ENCODE measurements at places on chromosomes 16 and 17.

- no peak for DNase-seq
These were observed 409.9 kb downstream of the SLC39A11 start for GRCh38 chr17:72682605-72683004.

DNA sequence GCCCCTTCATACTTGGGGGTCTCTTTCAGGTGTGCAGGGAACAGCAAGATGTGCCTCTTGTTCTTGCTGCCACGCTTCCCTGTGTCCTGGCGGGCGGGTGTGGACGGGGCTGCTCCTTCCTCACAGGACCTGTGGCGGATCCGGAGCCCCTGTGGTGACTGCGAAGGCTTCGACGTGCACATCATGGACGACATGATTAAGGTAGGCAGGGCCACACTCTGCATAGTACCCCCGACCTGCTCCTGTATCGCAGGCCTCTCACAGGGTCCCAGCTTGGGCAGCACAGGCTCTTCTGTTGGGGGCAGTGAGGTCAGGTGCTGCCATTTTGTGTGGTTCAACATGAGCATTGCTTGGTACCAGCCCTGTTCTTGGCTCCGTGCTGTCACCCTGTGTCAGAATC, 42.5 kb downstream of the PRMT7 start:
- no peak for DNase-seq

GRCh38 chr17:76920364-76921139, 52.3 kb downstream of the MGAT5B start:
- DNase-seq, result no peak

GRCh38 chr16:13896543-13897182, 23.3 kb upstream of the ERCC4 start:
- DNase-seq, result no peak

GRCh38 chr16:88309908-88310265, 72.9 kb upstream of the ZNF469 start:
- DNase-seq, result no peak

DNA sequence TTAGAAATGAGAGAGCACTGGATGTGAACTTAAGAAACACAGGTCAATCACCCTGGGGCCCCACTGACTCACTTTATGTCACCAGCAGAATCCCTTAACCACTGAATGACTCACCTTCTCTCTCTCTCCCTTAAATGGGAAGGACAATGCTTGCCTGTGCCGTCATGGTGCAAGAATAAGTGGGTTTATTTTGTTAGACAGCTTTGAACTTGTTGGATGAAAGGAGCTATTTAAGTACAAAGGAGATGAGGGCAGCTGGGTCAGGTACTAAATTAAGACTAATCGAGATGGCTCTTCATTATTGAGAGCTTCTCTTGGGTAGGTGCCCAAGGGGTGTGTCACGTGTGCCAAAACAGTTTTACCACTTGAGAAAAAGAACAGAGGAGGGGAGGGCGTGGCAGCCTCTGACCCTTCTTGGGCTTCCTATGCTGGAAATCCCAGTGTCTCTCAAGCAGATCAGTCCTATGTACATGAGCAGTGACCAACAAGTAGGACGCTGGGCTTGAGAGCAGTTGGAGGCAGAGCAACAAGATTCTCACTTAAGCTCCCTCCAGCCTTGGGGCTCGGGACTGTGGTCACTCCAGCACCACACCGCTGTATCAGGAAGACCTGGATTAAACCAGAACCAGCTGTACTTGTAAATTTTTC, 6.7 kb upstream of the KRT31 start:
- DNase-seq, result no peak

DNA sequence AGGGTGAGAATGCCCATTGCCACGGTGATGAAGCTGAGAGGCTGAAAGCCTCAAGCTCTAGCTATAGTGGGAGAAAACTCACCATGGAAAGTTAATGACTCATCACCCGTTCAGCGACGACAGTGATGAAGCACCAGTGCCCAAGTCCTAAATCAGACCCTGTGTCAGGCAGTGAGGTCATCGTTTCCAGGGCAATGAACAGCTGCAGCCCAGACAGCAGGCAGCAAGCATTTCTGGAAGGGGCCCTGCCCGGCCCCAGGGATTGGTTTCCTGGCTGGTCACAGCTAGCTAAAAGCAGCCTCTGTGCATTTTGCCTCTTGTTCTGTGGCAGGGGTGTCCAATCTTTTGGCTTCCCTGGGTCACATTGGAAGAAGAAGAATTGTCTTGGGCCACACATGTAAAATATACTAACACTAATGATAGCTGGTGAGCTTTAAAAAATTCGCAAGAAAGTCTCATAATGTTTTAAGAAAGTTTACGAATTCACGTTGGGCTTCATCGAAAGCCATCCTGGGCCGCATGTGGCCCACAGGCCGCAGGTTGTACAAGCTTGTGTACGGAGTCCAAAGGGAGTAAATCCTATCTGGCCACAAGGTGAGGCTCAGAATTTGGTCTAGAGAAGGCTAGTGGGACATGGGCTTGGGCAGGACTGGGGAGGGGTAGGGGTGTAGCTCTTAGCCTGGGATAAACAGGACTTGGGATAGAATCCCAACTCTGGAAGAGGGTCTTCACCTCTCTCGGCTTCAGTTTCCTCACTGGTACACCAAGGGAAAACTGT, 40.6 kb downstream of the MIS12 start:
- DNase-seq, result peak; percentile 23

DNA sequence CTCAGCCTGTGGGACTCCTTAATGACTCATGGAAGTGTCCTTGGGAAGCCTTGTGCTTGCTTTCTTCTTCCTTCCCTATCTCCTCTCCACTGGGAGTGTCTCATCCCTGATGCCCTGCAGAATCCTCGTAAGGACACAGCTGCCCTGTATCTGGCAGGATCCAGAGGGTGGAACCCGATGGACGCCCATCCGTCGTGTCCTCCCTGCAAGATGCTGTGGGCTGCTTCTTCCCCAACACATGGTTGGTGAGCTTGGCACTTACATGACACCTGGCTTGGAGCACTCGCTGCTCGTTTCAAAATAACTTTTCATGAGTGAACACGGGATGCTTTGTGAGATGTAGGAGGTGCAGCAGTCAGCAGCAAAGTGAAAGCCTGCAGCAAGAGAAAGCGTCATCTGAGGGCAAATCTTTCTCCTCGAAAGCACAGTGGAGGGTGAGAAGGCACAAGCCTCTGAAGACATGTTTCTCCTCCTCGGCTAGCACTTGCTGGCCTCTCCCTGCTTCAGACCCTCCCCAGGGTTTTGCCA, 3.3 kb downstream of the CCL15 start:
- DNase-seq, result no peak

- no peak for DNase-seq
These were observed 24.4 kb downstream of the LASP1 start for GRCh38 chr17:38894276-38894675.

DNA sequence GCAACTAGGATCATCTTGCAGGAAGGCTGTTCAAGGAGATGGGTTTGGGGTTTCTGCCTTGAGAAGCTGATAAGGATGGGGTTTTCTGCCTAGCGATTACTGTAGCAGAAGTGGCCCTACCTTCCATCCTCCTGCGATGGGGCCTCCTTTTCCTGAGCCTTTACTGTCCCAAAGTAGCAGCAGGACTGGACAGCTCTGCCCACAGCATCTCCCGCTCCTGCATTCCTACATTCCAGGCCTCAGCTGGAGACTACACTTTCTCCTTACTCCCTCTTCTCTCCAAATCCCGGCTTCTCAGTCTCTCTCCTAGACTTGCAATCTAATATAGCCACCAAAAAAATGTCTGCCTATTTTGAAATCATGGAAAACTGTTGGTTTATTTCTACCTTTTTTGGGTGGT, 355.4 kb downstream of the CA10 start:
- no peak for DNase-seq

GRCh38 chr16:11614587-11615175, 28.0 kb upstream of the LITAF start:
- no peak for DNase-seq

DNA sequence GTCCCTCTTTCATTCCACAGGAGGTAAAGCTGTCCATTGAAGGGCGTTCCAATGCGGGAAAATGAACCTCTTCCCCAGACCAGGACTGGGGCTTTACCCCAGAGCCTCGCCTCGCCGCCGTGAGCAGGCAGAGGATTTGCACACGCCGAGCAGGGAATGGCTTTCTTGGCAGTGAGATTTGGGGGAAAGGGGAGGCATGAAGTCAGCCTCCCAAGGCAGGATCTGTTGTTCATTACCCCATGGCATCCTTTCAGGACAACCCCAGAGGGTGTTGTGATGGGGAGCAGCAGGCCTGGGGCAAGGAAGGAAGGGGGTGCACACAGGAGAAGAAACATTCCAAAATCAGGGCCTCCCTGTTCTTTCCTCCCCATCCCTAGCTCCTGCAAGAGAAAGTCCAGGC, 6.0 kb downstream of the ATXN1L start:
- DNase-seq, result no peak

GRCh38 chr16:11698271-11698689, 30.0 kb downstream of the SNN start:
- no peak for DNase-seq

DNA sequence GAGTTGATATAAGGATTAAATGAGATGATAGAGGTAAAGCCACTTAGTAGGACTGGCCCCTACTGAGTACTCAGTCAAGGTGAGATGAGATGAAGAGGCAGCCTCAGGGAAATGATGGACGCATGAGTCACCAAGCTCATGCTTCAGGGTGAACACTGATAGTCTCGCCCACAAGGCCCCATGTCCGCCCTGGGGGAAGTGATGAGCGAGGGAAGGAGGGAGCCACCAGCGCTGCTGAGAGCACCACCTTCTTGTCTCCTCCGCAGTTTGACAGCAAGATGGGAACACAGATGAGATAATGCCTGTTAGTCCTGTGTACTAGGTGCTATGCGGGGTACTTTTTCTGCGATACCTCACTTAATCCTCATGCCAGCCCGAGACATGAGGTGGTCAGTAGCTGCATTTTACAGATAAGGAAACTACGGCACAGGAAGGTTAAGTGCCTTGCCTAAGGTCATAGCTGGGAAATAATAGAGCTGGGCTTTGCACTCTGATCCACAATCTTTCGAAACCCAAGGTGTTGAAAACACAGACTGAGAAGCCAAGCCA, 383.0 kb downstream of the CPPED1 start:
- DNase-seq, result no peak

GRCh38 chr16:87461466-87461991, 31.3 kb downstream of the ZCCHC14 start:
- DNase-seq, result peak; percentile 12

- no peak for DNase-seq
These were observed 604.7 kb upstream of the SALL1 start for GRCh38 chr16:51755577-51756355.

DNA sequence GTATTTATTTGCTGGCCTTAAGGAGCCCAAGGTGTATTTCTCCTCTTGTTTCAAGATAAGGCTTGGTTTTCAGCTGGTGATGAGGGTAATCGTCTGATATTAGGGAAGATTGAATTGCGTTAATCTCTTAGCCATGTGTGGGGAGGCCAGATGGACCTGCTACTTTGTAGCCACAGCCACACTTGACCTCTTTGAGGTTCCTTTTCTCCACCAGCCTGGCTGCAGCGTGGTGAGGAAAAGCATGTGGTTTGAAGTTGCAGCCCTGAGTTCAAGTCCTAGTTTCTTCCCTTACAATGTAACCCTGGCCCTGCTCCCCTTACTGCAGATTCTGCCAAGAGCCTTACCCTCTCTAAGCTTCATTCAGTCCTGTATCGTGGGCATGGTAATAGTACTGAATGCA, 3.1 kb downstream of the MINK1 start:
- DNase-seq, result no peak

DNA sequence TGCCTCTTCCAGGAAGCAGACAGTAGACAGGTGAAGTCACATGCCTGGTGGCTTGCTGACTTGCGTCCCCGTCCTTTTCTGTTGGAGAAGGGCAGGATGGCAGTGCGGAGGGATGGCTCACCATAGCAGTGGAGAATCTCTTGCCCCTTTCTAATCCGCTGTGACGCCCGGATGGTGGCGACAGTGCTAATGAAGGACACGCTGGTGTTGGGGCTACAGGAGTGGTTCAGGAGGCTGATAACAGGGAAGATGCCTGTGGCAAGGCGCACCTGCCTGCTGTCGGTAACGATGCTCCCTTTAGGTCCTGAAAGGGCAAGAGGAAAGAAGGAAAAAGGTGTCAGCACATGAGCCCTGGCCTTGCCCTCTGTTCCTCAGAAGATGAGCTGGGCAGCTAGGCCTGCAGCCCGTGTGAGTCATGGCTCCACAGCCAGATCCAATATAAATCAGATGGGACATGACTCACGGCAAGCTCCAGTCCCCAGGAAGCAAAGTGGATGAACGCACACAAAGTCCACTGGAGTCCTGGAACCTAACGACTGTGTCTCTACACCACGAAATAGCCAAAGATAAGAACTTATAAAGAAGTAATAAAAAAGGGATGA, 25.5 kb downstream of the SERPINF1 start:
- DNase-seq, result no peak

GRCh38 chr17:76581515-76581914, 4.1 kb downstream of the ST6GALNAC2 start:
- DNase-seq, result no peak

- DNase-seq, result no peak
These were observed 6.5 kb downstream of the NATD1 start for GRCh38 chr17:21246698-21247097.

GRCh38 chr16:64011650-64012049, 1110.2 kb downstream of the CDH11 start:
- no peak for DNase-seq

DNA sequence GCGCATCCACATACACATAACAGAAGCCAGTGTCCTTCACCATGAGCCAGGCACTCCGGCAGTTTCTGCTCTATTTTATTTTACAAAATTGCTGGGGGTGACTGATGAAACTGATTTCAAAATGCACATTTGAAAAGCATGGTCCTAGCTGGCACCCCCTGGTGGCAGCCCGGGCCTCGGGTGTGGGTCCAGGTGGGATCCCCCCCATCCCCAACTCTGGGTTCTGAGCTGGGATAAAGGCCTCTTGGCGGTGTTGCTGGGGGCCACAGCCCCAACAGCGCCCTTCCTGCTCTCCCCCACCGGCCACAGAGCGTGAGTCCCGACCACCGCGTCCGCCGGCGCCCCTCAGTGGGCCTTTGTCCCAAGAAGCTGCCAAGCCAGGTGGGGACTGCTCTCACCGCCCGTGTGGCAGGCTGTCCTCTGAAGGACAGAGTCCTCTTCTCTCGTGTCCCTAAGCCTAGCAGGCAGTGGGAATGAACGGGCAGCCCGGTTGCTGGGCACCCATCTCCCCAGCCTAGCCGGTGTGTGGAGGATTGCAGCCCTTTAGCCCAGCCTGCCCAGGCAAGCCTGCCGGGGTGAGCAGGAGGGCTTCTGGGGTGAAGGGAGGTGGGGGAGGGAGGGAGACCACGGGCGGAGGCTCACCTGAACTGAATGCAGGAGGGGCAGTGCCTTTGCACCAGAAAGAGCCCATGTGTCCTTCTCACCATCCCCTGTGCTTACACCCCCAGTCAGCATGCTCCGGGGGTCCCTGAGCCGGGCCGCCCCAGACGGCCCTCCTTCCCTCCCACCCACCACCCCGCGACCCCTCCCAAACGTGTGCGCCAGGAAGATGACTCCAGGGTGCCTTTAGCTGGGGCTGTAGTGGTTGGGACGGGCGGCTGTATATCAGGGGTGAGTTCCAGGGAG, 898 bp downstream of the SNAI3 start:
- DNase-seq, result peak; percentile 67

DNA sequence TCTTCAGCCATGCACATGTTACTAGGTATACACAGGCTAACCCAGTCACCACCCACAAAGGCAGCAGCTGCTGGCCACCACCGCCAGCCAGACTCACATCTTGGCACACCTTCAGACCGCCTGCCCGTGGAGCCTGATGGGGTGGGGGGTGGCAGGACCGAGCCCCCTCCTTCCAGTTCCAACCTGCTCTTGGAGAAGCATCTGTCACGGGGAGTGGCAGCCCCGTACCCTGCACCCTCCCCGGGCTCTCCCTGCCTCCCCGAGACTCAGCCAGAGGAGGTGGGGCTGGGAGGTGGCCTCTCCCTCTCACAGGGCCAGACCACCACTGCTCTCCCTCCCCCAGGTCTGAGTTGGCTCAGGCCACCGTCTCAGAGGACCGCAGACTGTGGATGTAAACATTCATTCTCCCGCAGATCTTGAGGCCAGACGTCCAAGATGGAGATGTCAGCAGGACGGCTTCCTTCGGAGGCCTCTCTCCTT, 11.3 kb upstream of the RBFOX3 start:
- no peak for DNase-seq
